Activated CD4-positive, alpha-beta T cell treated with anti-CD3 and anti-CD28 coated beads for 36 hours (primary cell): ENCODE measurements at places on chromosomes 13 and 19.

GRCh38 chr13:109605846-109606245 is 180.5 kb downstream of the IRS2 start:
- DNase-seq, result no peak

DNA sequence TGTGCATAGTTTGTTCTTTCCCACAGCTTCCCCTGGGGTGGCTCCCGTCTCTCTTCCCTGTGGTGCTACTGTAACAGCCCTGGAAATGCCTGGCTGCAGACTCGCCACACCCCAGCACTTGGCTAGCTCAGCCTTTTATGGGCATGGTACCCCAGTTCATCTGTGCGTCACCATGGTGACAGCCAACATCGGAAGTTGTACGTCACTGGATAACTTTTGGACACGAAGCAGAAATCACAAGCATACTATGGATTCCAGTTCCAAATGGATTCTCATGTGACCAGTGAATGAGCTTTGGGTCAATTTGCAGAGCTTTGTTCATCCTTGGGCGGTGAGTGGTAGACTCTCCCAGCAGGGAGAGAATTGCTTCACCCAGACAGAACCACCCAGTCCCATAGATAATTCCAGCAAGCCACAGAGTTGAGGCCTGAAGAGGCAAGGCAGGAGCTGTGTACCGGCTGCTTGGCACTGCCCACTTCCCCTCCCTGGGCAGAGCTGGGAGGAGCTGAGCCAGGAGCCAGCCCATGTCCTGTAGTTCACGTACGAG is 54.4 kb downstream of the COL4A2 start:
- no peak for DNase-seq

- peak; percentile 59 for DNase-seq
Observed at GRCh38 chr19:30799865-30800755, 427.9 kb downstream of the ZNF536 start.

- peak; percentile 19 for DNase-seq
Observed at GRCh38 chr13:95403349-95404140, 102.3 kb upstream of the ABCC4 start.

- DNase-seq, result no peak
Observed at GRCh38 chr13:95924389-95924994, 128.7 kb downstream of the UGGT2 start.

DNA sequence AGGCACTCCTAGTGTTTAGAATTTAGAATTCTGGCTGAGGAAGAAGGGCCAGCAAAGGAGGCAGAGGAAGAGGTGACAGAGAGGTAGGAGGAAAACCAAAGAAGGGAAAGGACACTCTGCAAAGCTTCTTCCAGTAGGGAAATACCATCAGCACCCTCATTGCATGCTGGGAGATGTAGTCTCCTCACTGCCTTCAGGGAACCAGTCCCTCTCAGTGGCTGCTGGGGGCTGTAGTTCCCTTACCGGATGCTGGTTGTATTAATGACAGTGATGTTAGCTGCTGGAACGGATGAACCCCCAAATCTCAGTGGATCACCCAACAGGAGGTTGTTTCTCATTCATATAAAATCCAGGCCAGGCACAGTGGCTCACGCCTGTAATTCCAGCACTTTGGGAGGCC is 10.1 kb downstream of the GRIN2D start:
- peak; percentile 66 for DNase-seq

- peak; percentile 64 for DNase-seq
Observed at GRCh38 chr13:49214917-49215376, 5.2 kb upstream of the MLNR start.

- no peak for DNase-seq
Observed at GRCh38 chr19:6070720-6071485, 39.4 kb downstream of the RFX2 start.

- no peak for DNase-seq
Observed at GRCh38 chr13:59793107-59793506, 370.6 kb downstream of the DIAPH3 start.

- DNase-seq, result no peak
Observed at GRCh38 chr13:51519771-51520216, 64.5 kb upstream of the WDFY2 start.

- DNase-seq, result no peak
Observed at GRCh38 chr13:29489650-29490560, 105.6 kb downstream of the SLC7A1 start.

DNA sequence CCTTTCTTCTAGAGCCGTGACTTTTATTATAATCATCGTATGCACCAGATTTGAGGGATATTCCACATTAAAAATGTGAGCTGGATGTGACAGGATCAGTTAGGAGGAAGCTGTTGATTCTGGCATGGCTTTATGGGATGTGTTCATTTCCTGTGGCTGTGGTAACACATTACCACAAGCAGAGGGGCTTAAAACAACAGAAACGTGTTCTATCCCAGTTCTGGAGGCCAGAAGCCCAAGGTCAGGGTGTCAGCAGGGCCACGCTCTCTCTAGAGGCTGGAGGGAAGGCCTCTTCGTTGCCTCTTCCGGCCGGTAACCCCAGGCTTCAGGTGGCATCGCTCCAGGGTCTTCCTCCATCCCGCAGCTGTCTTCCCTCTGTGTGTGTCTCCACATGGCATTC is 14.5 kb downstream of the MED25 start:
- DNase-seq, result no peak

DNA sequence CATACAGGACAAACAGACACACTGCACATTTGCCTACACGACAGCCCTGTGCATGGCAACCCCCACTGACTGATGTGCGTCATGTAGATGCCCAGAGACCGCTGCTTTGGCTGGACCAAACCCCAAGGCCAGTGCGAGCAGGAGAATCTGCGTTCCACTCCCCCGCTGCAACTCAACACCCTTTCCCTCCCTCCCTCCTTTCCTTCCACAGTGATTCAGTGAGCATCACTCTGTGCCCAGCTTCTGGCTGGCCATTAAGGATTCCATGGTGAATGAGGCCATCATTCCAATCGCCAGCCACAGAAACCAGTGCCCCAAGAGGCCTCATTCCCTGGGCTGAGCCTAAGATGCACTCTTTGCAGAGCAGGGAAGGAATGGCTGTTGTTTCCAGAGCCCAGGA is 61.6 kb downstream of the GSX1 start:
- DNase-seq, result no peak

- peak; percentile 46 for DNase-seq
Observed at GRCh38 chr13:112067116-112067741, at the start of gene SOX1. SOX1 (plus strand) TSS chr13:112067149; CDS start chr13:112067659, 510 bp downstream.

DNA sequence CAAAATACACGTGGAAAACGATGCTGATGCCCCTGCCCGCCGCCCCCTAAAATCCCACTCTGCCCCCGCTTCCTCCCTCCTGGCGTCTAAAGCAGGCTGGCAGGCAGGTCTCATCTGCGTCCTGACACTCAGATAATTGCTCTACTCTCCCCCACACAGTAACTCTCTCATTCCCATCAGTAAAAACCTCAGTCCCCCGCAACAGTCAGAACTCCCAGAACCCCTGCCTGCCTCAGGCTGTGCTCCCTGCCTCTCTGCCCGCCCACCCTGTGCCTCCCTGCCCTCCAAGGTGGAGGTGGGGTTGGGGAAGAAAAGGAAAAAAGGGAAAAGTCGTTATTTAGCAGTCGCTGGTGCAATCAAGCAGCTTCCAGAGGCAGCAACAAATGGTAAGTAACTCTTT is 473.7 kb downstream of the EFNB2 start:
- no peak for DNase-seq

DNA sequence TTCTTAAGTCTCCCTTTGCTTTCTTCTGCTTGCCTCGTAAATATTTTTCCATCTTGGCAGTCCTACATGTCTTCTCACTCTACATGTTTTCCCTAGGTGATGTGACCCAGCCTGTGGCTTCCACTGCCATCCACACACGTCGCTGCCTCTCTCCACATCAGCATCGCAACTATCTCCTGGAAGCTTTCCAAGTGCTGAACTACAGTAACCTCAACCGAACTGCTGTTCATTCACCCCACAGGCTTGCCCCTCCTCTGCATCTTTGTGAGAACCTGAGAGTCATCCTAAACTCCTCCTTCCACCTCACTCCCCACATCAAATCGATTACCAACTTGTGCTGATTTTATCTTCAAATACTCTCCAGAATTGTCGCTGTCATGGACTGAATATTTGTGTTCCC is 41.2 kb upstream of the USPL1 start:
- peak; percentile 67 for DNase-seq

DNA sequence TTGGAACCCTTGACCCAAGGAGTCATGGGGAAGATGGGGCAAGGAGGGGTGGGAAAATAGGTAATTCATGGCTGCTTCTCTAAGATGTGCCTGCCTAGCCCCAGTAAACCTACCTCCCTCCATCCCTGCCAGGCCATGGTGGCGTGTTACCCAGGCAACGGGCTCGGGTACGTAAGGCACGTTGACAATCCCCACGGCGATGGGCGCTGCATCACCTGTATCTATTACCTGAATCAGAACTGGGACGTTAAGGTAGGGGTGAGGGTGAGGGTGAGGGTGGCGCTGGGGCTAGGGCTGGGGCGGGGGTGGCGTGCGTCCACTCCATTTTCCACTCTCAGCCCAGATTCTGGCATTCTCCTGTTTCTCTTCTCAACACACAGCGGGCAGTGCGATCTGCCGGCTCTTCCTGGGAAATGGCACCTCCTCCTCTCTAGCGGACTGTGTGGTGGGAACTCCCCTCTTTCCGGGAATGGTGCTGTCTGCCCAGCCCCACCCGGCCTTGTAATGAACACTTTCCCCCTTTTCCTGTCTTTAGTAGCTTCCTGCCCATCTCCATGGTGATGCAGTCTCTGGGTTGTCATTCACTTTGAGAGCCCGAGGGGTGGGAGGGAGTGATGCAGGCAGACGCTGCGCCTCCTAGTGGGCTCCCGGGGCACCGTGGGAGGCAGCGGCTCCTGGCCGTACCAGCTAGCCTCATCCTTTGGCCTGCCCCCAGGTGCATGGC is 7.6 kb downstream of the EGLN2 start:
- DNase-seq, result peak; percentile 90

DNA sequence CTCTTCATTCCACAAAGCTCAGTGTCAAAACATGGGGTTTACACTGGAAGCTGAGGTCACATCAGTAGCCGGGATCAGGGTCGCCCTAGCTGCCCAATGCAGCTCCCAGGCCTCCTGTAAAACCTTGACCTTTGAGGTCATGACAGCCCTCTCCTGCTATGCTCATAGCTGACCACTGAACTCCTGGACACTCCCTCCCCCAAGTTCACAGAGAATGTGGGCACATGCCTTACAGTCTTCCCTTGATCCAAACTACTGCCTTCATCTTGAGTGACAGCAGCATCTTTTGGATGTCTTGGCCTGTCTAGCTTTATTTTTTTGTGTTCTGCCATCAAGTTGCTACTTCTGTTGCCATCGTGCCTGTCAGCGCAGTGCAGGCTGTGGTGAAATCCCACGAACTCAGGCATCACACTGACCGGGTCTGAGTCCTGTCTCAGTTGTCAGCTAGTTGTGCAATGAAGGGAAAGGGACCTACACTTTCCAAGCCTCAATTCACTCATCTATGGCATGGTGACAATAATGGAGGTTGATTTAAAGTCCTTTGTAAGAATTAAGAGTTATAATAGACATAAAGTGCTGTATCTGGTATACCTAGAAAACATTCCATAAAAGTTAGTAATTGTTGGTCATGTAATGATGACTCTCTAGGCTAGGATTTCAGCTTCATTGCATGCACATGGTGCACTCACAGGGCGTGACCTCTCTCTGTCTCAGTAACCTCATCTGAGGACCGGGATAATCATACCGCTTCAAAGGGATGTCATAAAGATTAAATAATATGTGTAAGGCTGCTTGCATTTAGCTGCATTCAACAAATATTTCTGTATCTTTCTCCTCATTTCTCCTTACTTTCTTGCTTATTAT is 16.4 kb upstream of the ALOX5AP start:
- DNase-seq, result no peak

- peak; percentile 59 for DNase-seq
Observed at GRCh38 chr19:13150931-13151604, 857 bp downstream of the IER2 start.

DNA sequence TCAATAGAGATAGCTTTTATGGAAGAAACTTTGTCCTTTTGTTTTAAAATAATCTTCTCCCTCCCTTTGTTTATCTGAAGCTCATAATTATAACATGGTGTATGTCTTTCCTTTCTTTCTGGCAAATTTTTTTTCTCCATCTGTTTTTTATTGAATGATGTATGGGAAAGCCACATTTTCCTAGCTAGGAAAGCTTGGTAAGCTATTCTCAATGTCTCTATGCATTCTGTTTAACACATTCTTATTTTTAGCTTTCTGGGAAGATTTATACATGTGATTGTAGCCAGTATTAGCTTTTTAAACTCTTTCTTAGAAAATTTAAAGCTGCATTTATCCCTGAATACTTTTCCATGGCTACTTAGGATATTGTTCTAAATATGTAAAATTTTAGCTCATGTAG is 124.9 kb upstream of the CSNK1A1L start:
- no peak for DNase-seq

DNA sequence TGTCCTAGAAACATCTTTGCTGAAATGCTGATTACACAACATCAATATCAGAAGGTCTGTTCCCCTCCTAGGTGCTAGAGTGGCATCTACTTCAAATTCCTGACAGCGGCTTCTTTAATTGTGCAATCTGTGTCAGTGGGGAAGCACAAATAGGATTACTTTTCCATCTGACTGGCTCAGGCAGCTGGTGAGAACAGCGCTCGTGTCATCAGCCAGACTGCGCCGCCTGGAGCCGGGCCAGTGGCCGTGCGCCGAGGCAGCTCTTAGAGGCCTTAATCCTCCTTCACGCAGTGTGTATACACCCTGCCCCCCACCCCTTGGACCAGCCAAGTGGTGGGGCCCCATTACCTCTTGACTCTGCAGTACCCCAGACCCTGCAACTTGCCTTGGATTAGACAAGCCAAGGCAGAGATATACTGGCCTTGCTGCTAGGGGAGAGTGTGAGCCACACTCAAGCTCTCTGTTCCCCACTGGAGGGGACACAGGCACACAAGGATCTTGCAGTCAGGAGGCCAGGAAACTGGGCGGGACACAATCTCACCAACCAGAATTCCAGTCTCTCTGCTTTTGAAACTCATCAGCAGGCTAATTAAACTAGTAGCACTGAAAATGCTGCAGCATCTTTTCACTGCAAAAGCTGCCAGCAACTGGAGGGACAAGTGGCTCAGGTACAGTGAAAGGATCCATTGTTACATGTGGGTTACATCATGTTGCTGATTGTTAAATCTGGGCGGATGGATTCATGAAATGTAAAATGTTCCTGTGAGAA is 48.9 kb upstream of the EPHX3 start:
- DNase-seq, result no peak
